ENCODE measurements at places on chromosomes 13 and 19.

DNA sequence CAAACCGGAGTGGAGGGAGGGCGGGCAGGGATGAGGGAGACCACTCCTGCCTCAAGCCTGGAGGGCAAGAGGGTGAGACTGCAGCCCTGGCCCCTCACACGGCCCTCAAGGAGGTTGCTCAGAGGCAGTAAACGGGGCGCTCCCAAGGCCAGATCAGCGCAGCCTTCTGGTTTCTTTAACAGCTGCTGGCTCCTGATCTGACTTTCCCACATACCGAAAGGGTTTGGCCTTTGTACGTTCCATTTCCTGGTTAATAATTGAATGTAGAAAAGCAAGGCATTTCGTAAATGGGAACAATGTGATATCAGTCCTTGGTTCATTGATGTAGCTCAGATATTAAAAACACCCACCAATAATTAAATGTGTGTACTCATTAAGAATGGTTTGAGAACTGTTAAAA lies 71.5 kb downstream of the GGACT start:
- no peak for DNase-seq

DNA sequence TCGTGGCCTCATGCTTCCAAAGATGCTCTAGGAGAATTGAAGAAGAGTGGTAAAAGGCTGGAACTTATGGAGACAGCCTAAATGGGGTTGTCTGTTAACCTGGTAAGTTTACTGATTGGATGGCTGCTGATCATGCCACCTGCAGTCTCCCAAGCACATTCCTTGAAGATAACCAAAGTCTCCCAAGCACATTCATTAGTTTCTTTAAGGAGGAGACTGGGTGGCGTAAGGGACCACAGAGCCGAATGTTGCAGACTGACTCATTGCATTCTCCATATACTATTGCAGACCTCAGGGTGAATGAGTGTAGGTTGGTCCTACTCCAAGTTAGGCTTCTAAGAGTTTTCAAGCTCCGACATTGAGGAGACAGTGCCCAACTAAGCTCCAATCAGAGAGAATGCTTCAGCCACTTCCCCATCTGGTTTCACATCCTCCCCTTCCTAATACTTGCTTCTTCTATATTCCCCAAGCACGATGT lies at the start of gene IGFL3:
TSS of gene IGFL3 (minus strand) at position 51 of the 478 bp plus-strand sequence. CDS start at position 12, 39 bp downstream.
- DNase-seq = no peak

DNA sequence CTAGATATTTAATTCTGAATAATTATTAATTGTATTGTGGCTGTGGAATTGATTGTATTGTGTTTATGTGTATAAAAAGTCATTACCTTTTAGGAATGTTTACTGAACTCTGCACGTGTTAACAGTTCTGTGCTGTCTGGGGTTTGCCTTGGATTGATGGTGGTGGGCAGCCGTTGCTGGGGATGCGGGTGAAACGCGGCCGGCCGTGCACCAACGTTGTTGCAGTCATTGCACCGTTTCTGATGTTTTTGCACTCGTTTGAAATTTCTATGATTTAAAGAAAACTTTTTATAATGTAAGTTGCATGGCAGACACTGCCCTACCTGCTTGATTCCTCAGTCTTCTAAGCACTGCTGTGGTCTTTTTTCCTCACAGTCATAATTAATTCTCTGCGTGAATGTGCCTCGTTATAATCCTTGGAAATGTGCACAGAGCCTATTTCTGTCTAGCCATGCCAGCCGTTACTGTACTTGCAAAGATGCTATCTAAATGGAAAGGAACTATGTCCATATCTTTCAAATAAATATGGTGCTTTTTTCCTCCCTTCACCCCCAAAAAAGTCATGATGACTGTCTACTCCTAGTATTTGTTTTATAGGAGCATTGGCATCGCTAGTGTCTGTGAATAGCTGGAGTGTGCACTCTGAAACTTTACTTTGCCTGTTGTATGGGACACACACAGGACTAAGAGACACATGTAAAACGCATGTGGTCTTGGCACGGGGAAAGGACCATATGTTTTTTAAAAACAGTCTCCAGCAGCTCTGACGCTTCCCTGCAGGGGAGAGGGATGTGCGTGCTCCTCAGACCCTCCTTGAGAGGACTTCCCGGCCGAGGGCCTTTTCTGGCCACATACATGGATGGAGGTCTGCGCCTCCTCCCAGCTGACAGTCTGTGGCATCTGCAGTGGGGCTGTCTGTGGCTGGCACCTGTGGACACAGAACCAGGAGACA lies 40.7 kb upstream of the MCF2L start:
- DNase-seq = no peak

DNA sequence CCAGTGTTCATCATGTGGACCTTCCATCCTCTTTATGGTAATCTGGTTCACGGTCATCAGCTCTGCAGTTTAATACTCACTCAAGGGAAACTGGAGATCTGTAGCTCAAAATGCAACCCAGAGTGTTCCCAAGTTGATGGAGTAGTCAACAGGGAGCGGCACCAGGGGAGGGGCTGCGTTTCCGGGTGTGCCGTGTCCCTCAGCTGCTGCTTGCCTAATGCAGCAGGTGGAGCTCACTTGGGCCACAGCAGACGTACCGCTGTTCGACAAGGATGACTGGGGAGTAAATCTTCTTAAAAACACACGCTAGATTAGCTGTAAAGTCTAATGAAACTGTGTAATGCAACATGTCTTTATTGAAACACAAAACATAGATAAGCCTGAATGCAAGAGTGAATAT lies 81.1 kb downstream of the TNFSF13B start:
- DNase-seq = no peak

GRCh38 chr19:41328157-41328841 lies 18.3 kb downstream of the CCDC97 start:
- no peak for DNase-seq

- DNase-seq = no peak
Observed at GRCh38 chr13:86922936-86923335, 748.2 kb upstream of the SLITRK5 start.

GRCh38 chr19:29823581-29824330 lies 12.0 kb downstream of the CCNE1 start:
- DNase-seq = no peak

GRCh38 chr19:3204646-3205275 lies 19.0 kb downstream of the NCLN start:
- DNase-seq = no peak

DNA sequence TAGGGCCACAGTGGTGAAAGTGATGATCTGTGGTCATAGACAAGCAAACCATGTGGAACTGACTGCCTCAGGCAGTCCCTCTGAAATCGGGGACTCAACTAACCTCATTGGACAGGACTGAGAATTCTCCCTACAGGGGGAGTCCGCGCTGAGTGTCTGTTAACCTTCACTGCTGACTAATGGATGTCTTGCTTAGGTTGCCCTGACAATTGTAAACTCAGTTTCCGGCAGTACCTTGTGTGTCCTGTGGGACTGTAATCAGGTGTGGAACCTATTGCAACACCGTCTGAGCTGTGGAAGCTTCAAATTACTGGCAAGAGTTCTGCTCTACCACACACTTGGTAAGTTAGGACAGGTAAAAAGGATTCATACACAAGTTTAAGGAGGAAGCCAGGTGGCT lies 21.8 kb downstream of the ZNF77 start:
- no peak for DNase-seq

DNA sequence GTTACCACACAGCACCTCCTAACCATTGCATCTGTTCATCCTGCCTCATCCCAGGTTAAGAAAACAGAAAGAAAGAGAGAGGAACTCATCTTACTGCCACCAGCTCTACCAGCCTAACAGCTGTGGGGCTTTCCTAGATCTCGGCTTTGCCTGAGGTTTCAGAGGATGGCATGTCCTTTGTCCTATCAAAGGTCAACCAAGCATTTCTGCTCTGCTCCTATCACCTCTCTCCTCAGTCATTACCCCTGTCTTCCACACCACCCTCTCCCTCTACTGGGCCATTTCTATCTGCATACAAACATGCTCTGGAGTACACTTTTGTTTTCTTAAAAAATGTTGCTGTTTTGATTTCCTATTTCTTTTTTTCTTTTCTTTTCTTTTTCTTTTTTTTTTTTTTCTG lies 393.3 kb downstream of the IRS2 start:
- no peak for DNase-seq

GRCh38 chr19:36008336-36008978 lies at the start of gene SYNE4:
Gene SYNE4, minus strand, starts transcription at chr19:36008813. Its CDS starts 132 bp downstream, at chr19:36008681.
- DNase-seq = no peak

GRCh38 chr19:38774181-38774950 lies 1.0 kb upstream of the LGALS7 start:
- DNase-seq = no peak

DNA sequence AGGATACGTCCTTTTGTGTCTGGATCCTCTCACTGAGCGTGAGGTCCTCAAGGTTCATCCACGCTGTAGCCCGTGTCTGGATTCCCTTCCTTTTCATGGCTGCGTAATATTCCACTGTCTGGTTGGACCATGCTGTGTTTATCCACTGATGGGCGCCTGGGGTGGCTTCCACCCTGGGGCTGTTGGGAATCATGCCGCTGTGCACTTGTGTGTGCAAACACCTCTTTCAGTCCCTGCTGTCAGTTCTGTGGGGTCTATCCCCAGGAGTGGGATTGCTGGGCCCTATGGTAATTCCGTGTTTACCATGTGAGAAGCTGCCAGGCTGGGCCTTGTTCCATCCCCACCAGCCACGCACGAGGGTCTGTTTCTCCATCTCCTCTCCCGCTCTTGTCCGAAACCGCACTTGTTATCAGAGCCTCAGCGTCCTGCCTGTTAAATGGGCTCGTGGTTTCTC lies 98.6 kb downstream of the GADD45B start:
- no peak for DNase-seq

DNA sequence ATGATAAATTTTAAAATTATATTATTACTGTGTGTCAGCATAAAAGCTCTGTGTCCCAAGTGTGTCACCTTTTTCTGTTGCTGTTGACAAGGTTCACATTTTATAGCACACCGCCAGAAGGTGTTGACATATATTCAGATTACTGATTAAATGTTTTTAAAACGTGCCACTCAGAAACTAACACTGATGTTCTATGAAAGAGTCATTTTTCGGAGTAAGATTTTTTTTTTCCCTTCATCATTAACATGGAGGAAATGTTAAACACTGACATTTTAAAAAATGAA lies 197.5 kb downstream of the TM9SF2 start:
- no peak for DNase-seq

DNA sequence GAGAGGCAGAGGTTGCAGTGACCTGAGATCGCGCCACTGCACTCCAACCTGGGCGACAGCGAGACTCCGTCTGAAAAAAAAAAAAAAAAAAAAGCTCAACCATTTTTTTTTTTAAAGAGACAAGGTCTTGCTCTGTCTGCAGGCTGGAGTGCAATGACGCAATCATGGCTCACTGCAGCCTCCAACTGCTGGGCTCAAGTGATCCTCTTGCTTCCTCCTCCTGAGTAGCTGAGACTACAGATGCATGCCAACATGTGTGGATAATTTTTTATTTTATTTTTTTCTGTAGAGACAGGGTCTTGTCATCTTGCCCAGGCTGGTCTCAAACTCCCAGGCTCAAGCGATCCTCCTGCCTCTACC lies 10.3 kb downstream of the EHD2 start:
- DNase-seq = no peak

- no peak for DNase-seq
Observed at GRCh38 chr13:73215823-73216222, 157.0 kb downstream of the KLF5 start.

GRCh38 chr13:96403651-96404050 lies 313.7 kb downstream of the HS6ST3 start:
- no peak for DNase-seq

DNA sequence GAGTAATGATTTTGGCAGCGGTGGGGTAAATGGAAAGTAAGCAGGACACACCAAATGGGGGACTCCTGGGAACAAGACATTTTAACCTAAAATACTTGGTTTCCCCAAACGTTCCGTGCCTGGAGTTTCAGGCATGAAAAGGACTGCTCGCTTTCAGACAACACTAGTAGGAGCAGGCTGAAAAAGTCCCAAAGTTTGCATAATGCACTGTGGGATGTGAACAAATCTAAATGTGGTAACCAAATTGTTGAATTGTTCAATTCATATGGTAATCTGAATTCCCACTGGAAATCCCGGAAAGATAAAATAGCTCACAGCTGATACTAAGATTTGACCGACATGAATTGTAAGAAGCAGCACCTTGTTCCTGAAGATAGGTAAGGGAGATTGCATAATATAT lies 467.2 kb upstream of the ARGLU1 start:
- DNase-seq = no peak

GRCh38 chr13:72666391-72666790 lies 61.0 kb downstream of the MZT1 start:
- DNase-seq = no peak

- DNase-seq = no peak
Observed at GRCh38 chr13:98538876-98539275, 38.0 kb downstream of the STK24 start.

GRCh38 chr19:38281811-38282566 lies 17.6 kb downstream of the SPINT2 start:
- no peak for DNase-seq

DNA sequence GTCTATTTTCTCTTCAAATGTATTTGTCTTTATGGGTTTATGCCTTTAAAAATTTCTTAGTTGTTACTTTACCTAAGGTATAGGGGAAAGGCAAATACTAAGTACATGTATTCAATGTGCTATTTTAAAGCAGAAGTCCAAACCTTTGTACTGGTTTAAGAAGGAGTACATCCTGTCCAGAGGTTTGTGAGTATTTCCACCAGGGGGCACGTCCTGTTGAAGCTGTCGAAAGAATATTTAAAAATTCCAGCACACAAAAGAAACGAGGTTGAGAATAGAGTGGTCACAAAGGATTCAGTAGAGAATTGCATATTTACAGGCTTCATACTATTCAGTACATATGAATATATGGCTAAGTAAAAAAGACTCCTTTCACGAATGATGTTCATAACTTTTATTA lies 59.8 kb downstream of the URI1 start:
- DNase-seq = no peak

- no peak for DNase-seq
Observed at GRCh38 chr13:21012841-21013681, 48.3 kb downstream of the LATS2 start.

GRCh38 chr19:52691215-52691610 lies 43.6 kb downstream of the ZNF611 start:
- no peak for DNase-seq

- DNase-seq = no peak
Observed at GRCh38 chr19:38801359-38802095, 11.2 kb downstream of the LGALS4 start.

- no peak for DNase-seq
Observed at GRCh38 chr13:29830000-29830399, 20.4 kb downstream of the UBL3 start.

DNA sequence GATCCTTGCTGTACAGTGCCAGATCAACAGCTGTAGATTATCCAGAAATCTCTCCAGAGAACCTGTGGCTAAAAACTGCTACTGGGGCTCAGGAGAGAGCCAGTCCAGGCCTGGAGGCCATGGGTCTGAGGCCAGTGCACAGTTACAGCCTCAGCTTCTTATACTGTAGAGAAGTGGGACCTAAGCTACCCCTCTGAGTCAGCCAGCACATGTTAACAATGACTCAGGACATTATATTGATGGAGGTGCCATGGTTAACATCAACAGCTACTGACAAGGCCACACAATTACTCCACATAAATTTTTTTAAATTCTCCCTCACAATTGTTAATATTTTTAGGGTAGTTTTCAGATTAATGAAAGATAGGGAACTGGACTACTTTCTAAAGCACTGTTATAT lies 138.5 kb downstream of the RBM26 start:
- DNase-seq = no peak

- DNase-seq = peak; percentile 52
Observed at GRCh38 chr19:14505488-14506239, 9.7 kb upstream of the GIPC1 start.

- peak; percentile 41 for DNase-seq
Observed at GRCh38 chr19:11355160-11356073, at the start of gene PLPPR2. Gene PLPPR2, plus strand, starts transcription at chr19:11355432. Its CDS starts 2,242 bp downstream, at chr19:11357674.

GRCh38 chr19:9956956-9957355 lies 20.6 kb upstream of the OLFM2 start:
- DNase-seq = no peak

Measured in stimulated activated CD4-positive, alpha-beta T cell treated with anti-CD3 and anti-CD28 coated beads, TNF-alpha, amount 100 ng/mL, for 1 hour (primary cell).